NB4 (cell line): ENCODE measurements at places on chromosomes 4 and X.
A peak's percentile ranks its signal among the peaks of the same experiment; 100 is the strongest.

- no peak for DNase-seq
Measured at GRCh38 chr4:105651884-105652283, 56.6 kb downstream of the INTS12 start.

- DNase-seq = no peak
Measured at GRCh38 chr4:171130256-171130801, 682.9 kb upstream of the GALNTL6 start.

DNA sequence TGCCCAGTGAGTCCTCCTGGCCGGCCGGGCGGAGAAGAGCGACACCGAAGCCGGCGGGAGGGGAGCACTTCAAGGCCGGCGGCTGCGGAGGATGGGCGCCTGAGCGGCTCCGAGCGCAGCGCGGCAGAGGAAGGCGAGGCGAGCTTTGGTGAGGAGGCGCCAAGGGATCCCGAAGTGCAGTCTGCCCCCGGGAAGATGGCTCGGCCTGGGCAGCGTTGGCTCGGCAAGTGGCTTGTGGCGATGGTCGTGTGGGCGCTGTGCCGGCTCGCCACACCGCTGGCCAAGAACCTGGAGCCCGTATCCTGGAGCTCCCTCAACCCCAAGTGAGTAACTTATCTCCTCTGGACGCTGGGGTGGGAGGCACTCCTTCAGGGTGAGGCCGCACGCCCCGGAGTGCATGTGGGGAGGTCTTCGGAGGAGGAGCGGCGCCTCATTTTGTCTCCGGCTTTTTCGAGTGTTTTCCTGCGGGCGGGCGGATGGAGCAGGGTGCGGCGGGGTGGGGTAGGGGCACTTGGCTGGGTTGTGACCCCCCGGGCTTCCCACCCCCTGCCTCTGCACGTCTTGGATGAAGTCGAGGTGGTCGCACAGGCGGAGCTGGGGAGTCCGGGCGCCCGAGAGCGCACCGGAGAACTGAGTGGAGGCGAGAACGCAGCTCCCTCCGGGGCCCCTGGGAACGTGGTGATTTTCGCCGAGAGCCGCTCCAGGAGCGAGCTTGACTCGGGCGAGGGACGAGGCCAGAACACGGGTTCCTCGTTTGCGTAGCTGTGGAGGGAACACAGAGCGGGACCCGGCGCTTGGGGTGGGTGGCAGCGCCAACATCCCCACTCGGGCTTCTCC lies 979 bp downstream of the EFNB1 start:
- DNase-seq = peak; percentile 25

DNA sequence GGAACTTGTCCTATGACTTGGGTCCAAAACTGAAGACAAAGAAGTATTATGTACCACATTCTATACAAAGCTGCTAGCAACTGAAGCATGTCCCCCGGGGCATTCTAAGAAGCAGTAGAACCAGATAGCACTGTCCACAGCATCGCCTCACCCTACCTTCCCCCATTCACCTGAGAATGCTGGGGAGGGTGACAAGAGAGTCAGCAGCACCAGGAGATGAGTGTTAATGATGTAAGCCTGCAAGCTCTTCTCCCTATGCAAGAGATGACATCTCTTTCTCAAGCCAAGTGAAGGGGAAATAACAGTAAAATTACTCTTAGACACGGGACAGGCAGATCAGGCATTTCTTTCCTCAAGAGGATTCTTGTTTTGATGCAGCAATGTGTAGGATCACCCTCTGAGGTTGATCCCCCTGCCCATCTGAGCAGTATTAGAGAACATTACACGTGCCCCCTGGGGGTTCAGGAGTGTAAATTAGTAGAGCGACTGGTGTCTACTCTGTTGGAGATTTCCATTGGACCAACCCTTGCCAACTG lies 13.9 kb upstream of the TLR1 start:
- no peak for DNase-seq

DNA sequence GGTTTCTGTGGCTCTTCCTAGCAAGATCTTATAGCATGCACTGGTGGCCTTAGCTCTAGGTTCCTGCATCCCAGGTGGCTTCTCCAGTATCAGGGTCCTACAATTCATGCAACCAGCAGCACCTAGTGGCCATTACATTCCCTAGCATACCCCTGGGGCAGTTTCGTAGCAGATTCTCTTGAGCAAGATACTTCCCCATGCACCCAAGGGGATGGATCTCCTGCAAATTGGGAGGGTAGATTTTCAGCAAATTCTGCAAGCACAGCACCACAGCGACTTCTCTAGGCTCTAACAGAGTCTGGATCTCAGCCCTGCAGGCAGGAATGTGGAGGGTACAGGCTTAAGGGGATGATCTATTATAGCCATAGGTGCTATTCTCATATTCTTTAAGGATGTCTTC lies 13.1 kb upstream of the SLC9B1 start:
- peak; percentile 75 for DNase-seq

DNA sequence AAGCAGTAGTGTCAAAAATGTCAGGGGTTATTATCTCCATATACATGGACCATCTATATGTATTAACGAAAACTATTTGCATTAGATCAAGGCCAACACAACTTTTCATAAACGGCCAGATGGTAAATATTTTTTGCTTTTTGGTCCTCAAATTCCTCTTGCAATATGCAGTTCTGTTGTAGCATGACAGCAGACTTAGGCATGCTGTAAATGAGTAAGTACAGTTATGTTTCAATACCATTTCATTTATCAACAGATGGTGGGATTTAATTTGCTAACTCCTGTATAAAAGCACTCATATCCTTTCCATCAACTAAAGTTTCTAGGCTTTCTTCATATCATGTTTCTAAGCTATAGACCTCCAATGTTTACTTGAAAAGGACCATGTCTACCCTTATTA lies 208.1 kb downstream of the ANKRD50 start:
- no peak for DNase-seq

DNA sequence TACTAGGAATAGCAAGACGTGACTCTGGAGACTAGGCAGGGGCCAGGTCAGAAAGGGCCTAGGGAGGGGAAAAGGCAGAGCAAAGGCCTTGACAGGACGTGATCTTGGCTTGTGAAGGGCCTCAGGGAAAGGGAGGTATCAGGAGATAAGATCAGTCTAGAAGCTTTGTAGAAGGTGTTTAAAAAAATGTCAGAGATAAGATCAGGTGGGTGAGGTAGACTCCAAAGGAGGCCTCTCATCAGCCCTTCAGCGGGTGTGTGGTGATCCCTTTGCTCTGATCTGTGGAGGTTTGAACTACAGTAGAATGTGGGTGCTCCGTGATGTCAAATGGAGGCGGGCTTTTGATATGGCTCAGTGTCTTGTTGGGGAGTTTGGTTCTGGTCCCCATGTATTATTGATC lies 78.8 kb upstream of the PRPS1 start:
- no peak for DNase-seq

- no peak for DNase-seq
Measured at GRCh38 chrX:34658326-34658725, 1.2 kb upstream of the TMEM47 start.

DNA sequence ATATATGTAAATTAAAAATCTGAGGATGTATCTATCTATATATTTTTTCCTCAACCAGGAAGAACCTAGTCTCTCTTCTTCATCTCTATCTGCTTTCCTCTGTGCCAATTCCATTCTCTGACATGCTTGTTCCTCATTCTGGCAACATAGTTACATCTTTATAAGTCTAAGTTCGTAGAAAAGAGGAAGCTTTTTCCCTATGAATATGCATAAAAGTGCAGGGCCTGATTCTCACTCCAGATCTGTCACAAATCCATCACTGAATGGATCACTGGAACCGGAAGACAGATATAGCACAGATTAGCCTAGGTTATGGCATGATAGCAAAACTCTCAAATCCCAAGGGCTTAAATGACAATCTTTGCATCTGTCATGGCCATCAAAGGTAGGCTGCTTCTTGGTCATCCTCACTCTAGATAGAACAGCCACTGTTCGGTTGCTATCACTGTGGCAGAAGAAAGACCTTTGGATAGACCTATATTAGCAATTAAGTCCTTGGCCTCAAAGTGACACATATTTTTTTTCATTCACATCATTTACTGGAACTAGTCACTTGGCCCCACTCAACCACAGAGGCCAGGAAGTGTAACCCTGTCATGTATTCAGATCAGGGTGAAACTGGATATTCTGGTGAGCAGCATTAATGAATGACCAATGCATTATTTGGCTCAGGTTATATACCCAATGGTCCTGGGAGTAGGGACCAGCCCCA lies 22.2 kb downstream of the DTHD1 start:
- DNase-seq = peak; percentile 74
